ENCODE measurements at places on chromosomes 3 and 15.

GRCh38 chr3:194080913-194081800 lies 54.8 kb upstream of the HES1 start:
- ATAC-seq, result no peak

GRCh38 chr15:50262533-50262932 lies 3.0 kb downstream of the HDC start:
- ATAC-seq, result no peak

DNA sequence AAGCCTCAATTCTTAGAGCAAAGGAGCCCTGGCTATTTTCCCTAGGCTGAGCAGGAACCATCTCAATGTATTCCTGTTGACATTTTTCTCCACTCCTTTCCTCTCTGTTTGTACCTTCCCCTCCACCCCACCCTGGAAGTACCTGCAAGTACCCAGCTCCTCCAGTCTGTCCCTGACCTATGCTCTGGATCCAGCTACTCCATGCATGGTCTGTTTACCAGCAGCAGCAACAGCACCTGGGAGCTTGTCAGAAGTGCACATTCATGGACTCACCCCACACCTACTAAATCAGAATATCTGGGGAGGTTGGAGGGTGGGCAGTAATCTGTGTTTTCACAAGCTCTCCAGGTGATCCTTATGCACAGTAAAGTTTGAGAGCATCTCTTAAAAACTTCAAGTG lies 240.7 kb upstream of the UMPS start:
- no peak for ATAC-seq

GRCh38 chr3:114962189-114962588 lies 184.9 kb downstream of the ZBTB20 start:
- ATAC-seq, result no peak

GRCh38 chr15:101104141-101104540 lies 147.7 kb downstream of the CHSY1 start:
- no peak for ATAC-seq

DNA sequence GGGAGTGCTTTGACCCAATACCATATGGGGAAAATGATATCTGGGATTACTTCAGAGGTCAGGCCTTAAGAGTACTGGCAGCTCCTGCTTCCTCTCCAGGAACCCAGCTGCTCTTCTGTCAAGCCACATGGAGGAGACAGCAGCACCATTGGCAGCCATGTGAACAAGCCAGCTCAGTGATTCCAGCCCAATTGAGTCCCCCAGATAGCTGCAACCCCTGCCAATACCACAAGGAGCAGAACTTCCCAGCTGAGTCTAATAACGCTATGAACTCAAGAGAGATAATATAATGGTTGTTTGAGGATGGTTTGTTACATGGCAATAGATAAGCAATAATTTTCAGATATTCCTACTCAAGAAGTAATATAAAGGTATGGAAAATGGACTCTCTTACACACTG lies 126.8 kb upstream of the CPNE4 start:
- no peak for ATAC-seq

- no peak for ATAC-seq
Measured at GRCh38 chr3:174857301-174857700, 1.8 kb upstream of the NAALADL2 start.

DNA sequence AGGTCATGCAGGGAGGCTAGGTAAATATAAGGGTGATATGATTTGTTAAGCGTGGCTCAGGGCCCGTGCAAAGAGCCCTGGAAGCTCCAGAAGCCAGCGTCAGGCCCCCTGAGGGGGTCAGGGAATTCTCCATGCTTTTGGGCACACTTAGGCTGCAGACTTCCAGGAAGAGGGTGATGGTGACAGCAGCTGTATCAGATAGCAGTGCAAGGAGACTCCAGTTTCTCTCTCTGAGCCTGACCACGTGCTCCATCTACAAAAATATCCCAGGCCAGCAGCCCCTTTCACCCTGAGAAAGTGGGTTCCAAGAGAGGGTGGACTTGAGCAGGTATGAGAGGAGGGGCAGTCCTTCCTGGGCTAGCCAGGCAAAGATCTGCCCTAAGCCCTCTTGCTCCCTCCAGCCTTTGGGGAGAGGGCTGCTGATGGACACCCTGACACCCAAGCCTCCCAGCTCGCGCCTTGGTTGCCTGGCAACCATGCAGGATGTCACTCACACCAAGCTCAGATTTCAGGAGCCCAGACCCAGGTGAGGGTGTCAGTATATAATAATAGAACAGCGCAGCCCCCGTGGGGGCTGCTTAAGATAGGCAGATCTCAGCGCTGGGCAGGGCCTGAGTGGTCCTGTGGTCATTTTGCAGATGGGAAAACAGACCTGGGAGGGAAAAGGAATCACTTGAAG lies 35.8 kb downstream of the ATP2B2 start:
- no peak for ATAC-seq

DNA sequence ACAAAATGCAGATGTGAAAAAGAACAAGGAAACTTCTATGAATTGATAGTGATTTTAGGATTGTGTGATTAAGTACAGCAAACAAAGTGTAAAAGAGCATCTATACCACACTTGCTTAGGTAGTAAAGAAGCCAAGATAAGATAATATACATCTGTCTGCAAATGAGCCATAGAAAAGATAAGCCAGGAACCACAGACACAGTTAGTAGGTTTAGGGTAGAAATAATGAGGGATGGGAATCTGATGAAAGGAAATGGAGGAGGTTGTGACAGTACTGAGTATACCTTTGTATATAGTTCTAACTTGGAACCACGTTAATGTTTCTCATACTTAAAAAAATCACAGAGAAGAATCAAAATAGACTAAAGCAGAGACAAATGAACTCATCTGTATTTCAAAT lies 54.0 kb downstream of the TCF12 start:
- ATAC-seq, result no peak

GRCh38 chr3:49701388-49702077 lies 12.2 kb downstream of the RNF123 start:
- no peak for ATAC-seq

GRCh38 chr3:120094776-120095225 lies 554 bp upstream of the GSK3B start:
- peak; percentile 91 for ATAC-seq

DNA sequence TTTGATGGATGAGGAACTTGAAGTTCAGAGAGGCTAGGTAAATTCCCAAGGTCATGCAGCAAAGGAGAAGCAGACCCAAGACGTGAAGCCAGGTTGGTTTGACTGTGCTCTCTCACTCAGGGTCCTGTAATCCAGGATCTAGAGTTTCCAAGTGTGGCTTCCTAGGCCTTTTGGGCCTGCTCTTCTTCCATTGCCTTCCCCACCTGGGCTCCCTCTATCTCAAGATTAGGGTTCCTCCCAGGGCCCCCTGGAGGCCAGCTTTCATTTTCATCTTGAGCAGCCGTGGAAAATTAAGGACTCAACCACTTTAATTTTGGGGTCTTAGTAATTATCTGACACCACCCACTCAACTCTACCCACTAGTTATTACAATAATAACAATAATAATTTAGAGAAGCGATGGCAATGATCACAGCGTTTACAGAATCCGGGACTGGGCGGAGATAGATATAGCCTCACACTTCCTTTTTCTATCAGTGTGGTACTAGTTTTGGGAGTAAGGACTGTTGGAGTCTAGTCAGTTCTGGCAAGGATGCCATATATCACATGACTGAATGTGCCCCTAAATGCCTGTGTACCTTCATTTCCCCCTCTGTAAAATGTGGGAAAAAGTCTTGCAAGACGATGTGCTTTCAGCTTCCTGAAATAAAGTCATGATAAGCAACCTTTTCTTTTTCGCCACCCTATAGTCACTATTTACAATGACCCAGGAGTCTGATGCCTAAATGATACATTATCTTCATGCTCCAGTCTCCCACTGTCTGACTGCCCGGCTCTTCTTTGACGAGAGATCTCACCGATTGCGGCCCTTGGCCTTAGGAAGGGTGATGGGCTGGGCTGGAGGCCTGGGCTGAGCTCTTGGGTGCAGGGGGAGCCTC lies 30.2 kb upstream of the MAGEF1 start:
- ATAC-seq, result no peak

DNA sequence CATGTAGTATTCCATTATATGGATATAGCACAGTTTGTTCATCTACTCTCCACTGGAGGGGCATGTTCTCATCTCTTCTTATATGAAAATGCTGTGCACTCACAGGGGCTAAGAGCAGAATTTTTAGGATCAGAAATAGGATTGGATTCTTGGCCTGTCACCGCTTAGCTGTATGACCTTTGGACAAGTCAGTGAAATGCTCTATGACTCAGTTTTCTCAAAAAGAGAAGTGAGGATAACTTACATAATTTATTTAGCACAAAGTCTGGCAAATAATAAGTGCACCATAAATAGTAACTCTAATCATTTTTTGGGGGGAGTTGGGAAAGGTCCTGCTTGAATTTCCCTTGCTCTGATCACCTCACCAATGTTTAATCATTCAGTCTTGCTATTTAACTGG lies 103.7 kb upstream of the LRIG1 start:
- ATAC-seq, result no peak

- ATAC-seq, result no peak
Measured at GRCh38 chr3:124619887-124620599, 110.2 kb upstream of the UMPS start.

DNA sequence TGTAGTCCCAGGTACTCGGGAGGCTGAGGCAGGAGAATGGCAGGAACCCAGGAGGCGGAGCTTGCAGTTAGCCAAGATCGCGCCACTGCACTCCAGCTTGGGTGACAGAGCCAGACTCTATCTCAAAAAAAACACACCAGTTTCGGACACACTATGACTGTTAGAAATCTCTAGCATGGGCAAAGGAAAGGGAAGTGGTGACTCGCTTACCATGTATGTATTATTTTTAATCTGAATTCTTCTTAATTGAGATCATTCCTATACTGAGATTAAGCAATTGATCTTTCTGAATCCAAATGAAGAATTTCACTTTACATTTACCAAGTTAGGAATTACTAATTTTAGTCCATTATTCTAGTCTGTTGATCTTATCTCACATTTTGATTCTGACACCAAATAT lies 459.2 kb upstream of the ALCAM start:
- no peak for ATAC-seq

- peak; percentile 41 for ATAC-seq
Measured at GRCh38 chr15:74725225-74725774, at the start of gene CYP1A1. CYP1A1 (minus strand) TSS chr15:74725528; CDS start chr15:74723097, 2,431 bp downstream.

DNA sequence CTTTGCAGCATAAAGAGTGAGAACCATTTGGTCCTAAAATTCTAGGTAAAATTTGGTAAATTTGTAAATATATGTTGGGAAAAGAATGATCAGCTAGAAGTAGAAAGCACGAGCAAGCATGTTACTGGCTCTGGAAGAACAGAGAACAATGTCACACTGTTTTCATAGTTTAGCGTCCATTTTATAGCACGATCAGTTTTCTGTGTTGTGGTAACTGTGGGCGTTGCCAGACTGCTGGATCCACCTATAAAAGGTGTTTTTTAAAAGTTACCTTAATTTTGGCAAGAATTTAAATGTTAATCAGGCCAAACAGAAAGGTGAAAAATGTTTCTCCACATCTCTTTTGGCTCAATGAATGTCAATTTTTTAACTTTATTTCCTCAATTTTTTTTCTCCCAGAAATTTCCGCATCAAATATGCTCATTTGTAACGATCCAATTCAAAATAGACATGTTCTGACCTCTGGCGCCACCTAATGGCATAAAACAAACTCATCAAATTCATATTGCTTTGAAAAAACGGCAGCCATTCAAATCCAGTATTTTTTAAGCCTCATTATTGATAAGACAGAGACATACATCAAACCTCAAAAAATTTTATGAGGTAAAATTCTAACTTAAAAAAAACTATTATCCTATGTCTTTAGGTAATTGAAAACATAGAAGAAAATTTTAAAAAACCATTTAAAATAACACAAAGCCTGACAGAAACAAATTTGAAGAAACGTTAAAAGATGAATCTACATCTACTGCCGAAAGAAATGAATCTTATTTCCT lies 5.5 kb upstream of the GP5 start:
- ATAC-seq, result no peak

GRCh38 chr3:9293076-9293475 lies 43.6 kb upstream of the SRGAP3 start:
- no peak for ATAC-seq

DNA sequence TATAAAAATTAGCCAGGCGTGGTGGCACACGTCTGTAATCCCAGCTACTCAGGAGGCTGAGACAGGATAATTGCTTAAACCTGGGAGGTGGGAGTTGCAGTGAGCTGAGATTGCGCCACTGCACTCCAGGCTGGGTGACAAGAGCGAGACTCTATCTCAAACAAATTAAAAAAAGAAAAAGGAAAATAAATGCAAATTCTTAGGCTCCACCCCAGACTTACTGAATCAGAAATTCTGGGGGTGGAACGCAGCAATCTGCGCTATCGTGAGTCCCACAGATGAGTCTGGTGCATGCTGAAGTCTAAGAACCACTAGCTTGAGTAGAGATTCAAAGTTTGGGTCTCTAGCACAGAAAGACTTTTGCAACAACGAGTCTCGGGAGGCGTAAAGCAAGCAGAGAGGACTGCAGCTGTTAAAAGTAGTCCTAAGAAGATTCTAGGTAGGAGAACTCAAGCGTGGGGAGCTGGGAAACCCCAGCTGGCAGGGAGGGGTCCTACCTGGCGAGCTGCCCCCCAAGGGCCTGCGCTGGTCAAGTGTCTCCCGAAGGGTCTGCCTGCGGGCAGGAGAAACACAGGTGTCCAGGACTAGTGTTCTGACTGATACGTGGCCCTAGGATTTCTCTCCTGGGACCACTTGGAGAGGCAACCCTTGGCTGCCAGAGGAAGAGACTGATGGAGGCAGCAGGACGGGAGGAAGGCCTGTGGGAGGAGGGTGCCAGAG lies 21.9 kb downstream of the CEP19 start:
- ATAC-seq, result no peak

DNA sequence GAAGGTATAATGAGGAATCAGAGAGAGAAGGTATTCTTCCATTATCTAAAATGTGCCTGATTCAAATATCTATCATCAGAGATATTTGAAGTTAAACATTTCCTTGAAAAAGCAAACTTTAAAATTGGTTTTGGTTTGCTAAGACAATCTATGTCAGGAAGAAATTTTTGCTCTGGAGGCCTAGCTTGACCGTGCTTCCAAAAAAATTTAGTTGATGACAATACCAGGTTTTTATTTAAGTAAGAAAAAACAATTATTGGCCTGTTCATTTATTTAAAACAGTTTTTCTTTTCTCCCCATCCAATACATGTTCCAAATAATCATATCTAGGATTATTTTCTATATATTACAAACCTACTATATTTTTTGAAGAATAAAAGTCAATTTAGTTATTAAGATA lies 75.3 kb downstream of the OTOL1 start:
- no peak for ATAC-seq

DNA sequence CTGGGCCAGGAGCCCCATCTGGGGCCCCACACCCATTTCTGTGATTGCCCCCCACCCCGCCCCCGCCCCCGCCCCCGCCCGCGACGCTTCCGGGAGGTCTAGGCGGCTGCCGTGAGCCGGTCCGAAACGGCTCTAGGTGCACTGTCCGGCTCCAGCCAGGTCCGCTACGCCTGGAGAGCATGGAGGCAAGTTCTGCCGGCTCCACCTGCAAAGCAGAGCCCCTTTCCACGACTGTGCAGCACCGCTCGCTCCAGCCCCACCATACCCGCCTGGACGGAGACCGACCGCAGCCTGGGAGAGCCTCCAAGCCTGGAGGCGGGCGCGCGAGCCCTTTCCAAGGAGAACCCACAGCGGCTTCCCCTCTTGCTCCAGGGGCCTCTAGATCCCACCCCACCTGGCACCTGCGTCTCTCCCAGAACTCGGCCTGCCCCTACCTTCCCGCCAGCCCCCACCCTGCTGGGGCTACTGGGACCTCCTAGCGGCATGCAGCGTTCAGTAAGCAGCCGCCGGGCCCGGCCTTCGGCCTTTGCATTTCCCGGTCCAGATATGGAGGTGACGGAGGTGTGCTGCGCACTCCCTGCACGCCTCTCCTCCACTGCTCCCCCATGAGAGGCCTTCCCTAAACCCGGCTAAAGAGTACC lies 66.2 kb downstream of the KLF13 start:
- peak; percentile 14 for ATAC-seq

GRCh38 chr3:182276512-182276911 lies 516.8 kb upstream of the ATP11B start:
- ATAC-seq, result no peak

- ATAC-seq, result no peak
Measured at GRCh38 chr15:88690331-88690730, 51.5 kb downstream of the ISG20 start.
